ENCODE measurements at places on chromosomes 1 and 21.

GRCh38 chr1:74613894-74614293, 59.7 kb downstream of the ERICH3 start:
- DNase-seq, result no peak

- DNase-seq, result no peak
Measured at GRCh38 chr1:46768445-46768844, 30.4 kb upstream of the CYP4B1 start.

GRCh38 chr1:223765719-223766340, 53.5 kb downstream of the CAPN2 start:
- DNase-seq, result no peak

- DNase-seq, result no peak
Measured at GRCh38 chr1:25427696-25428095, 3.0 kb upstream of the MACO1 start.

- no peak for DNase-seq
Measured at GRCh38 chr1:68223687-68224086, 8.6 kb downstream of the WLS start.

GRCh38 chr1:19797827-19798226, 1.9 kb downstream of the TMCO4 start:
- DNase-seq, result no peak

GRCh38 chr21:23837564-23837963, 1769.7 kb downstream of the MRPL39 start:
- no peak for DNase-seq

- no peak for DNase-seq
Measured at GRCh38 chr1:153683854-153684253, 5.4 kb downstream of the NPR1 start.

- DNase-seq, result no peak
Measured at GRCh38 chr21:36964827-36965719, 1.4 kb downstream of the HLCS start.

DNA sequence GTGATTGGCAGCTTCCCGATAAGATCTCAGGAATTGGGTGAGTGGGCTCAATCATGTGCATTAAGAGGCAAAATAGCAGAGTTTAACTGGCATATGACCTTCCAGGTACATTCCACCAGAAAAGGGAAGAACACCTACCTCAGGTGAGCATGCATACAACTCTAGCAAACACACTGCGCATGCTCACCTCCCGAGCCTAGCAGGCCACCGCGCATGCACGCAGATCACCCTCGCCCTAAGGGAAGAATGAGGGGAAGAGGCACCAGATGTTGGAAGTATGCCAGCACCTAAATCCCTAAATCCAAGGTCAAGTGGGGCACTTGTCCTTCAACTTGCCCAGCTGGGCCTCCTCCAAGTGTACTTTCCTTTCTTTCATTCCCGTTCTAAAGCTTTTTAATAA, 23.6 kb upstream of the CBR3 start:
- no peak for DNase-seq
